ENCODE measurements at places on chromosomes 16 and 17. TPM values are rescaled to one million over a fixed set of nuclear protein-coding genes. Genes with fewer than 3 reads are reported as not detected.
A peak's percentile ranks its signal among the peaks of the same experiment; 100 is the strongest.

DNA sequence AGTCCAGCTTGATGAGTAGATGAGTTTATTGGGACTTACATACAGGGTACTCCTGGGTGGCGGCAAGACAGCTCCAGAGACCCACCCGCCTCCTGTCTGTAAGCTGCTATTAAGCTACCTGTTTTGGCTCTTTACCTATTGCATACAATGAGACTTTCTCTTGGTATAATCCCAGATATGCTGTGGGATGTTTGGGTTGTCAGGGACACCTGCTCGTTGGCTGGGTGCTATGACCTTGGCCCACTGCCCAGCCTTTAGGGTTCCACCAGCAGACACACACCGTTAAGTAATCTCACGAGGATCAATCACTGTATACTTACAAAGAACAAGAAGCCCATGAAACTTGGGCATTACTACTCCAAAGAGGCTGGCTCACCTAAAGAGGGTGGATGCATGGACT, 116.4 kb downstream of the NPIPB5 start:
- DNase-seq = no peak

DNA sequence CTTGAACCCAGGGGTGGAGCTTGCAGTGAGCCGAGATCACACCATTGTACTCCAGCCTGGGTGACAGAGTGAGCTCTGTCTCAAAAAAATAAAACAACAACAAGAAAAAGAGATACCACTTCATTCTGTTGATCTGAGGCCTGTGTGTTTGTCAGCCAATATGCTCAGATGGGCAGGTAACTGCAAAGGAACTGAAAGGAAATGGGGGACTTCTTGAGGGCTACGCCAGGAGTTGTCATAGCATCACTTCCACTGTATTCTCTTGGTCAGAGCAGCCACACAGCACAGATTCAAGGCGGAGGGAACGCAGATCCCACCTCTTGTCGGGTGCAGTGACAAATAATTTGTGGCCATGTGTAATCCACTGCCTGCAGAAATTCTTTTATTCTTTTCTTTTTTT, 73.9 kb upstream of the AKTIP start:
- DNase-seq = no peak

DNA sequence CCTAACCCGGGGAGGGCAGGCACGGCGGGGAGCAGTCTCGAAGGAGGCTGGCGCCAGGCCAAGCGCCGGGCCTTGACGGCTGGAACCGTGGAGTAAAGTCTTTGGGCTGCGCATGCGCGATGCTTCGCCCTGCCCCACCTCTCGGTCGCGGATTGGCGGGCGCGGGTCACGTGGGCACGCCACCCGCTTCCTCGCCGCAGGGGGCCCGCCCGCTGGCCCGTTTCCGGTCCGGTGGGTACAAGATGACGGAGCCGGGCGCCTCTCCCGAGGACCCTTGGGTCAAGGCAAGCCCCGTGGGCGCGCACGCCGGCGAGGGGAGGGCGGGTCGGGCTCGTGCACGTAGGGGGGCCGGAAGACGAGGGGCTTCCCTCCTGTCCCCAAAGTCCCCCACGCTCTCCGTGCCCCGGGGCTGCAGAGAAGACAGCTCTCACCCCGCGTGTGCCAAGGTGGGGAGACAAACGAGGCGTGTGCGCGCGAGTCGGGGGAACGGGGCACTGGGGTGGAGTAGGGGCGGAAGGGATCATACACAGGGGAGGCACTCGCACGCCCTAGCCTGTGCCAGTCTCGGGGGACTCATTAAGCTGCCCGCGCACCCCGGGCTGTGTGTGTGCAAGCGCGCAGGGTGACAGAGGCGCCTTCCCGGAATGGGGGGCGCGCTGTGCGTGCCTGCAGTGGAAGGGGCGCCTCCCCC, at the start of gene MLX:
Gene MLX, plus strand, starts transcription at position 218 of the 691 bp plus-strand sequence. Its CDS starts 25 bp downstream, at position 243.
- peak; percentile 55 for DNase-seq

The WWP2 gene
- 12.4 TPM for polyA plus RNA-seq

All from foreskin keratinocyte (primary cell).